HFFc6 (cell line): ENCODE measurements at places on chromosomes 16 and 17. TPM values are rescaled to one million over a fixed set of nuclear protein-coding genes. Genes with fewer than 3 reads are reported as not detected.

DNA sequence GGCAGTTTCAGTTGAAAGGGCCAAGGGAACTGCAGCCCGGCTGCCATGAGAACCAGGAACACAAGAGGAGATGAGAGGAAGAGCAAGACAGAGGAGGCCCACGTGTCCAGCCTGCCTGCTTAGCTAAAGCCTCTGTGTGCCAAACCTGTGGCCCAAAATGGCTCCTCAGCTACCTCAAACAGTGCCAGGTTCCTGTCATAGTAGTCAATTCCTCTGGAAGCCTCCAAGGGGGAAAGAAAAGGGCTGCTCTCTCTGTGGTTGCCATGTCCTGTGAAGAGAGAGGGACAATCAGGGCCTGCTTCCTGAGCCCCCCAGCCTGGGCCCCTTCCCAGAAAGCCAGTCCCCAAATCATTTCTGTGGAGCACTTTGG is 5.2 kb downstream of the SLC12A4 start:
- DNase-seq: no peak

DNA sequence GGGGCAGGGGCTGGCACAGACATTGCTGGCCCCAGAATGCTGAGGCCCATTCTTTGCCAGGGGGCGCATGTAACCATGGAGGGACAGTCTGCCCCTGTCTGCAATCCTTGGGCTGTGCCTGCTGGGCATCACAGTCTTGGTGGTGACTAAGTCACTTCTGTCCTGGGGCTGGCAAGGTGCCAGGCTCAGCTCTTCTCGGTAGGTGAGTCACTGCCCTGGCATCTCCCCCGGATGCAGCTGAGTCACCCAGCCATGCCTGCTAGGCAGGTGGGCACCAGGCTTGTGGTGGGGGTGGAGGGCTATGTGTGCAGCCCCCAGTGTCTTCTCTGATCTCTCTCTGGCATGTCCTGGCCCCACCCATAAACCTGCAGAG is 5.6 kb downstream of the RARA start:
- DNase-seq: peak; percentile 95

DNA sequence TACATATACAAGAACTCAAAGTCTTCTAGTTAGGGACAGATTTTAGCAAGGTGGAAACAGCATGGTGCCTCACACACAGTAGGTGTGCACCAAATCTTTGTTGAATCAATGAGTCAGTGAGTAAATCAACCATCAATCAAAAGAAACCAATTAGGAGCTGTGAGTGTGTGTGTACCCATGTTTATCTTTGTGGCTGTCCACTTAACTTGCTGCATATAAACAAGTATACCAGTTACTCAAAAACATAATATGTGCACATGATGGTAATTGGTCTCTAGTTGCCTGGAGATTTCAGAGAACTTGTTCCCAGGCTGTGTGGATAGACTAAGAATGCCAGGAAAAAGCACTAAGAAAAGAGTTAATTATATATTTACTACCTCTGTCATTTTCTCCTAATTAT is 272.2 kb upstream of the CCL2 start:
- DNase-seq: no peak

- DNase-seq: no peak
Measured at GRCh38 chr17:63644846-63645245, 22.6 kb downstream of the MAP3K3 start.

DNA sequence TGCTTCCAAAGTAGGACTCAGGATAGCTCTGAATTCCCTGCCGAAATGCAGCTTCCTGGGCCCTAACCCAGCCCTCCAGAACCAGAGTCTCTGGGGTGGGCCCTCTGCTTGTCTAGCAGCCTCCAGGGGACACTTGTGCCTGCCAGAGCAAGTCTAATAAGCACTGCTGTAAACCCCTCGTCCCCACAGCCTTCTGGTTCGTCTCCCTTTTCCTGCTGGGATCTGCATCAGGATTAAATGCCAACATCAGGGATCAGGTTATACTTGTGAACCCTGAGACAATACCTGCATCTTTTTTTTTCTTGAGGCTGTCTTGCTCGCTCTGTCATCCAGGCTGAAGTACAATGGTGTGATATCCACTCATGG is 282.0 kb downstream of the SEC14L1 start:
- DNase-seq: no peak

- no peak for DNase-seq
Measured at GRCh38 chr17:57388131-57388725, 131.9 kb downstream of the MSI2 start.

The P2RX5 gene
- 6.6 and 18.0 TPM in 2 replicates for total RNA-seq

GRCh38 chr17:72120642-72121163 is at the start of gene SOX9:
Gene SOX9, plus strand, starts transcription at chr17:72121020. Its CDS starts 372 bp downstream, at chr17:72121392.
- DNase-seq: peak; percentile 79

The CD19 gene
- not detected in 3 replicates for total RNA-seq

GRCh38 chr16:52496051-52496876 is 50.7 kb downstream of the TOX3 start:
- DNase-seq: no peak

The TNFRSF13B gene
- not detected in 3 replicates for total RNA-seq

The RND2 gene
- total RNA-seq: 0.16 to 0.32 TPM (median 0.21 TPM) in 3 replicates

The ASB16 gene
- 0.48 TPM in 1 of 2 replicates, not detected in the other for total RNA-seq

- DNase-seq: no peak
Measured at GRCh38 chr17:65503557-65503956, 57.9 kb downstream of the AXIN2 start.

GRCh38 chr16:82082097-82082496 is 47.0 kb downstream of the HSD17B2 start:
- no peak for DNase-seq

GRCh38 chr16:69219279-69219678 is 32.3 kb downstream of the SNTB2 start:
- no peak for DNase-seq

- no peak for DNase-seq
Measured at GRCh38 chr17:63641692-63642448, 19.7 kb downstream of the MAP3K3 start.

- no peak for DNase-seq
Measured at GRCh38 chr17:82923366-82924113, 83.7 kb upstream of the ZNF750 start.

The PPY gene
- not detected in 3 replicates for total RNA-seq

GRCh38 chr16:52539191-52539590 is 7.8 kb downstream of the TOX3 start:
- DNase-seq: no peak

- no peak for DNase-seq
Measured at GRCh38 chr17:61755668-61756067, 107.7 kb downstream of the BRIP1 start.

- no peak for DNase-seq
Measured at GRCh38 chr17:18262111-18262510, 1.6 kb downstream of the MIEF2 start.

- DNase-seq: peak; percentile 62
Measured at GRCh38 chr17:68455901-68456338, 1.4 kb downstream of the WIPI1 start.

DNA sequence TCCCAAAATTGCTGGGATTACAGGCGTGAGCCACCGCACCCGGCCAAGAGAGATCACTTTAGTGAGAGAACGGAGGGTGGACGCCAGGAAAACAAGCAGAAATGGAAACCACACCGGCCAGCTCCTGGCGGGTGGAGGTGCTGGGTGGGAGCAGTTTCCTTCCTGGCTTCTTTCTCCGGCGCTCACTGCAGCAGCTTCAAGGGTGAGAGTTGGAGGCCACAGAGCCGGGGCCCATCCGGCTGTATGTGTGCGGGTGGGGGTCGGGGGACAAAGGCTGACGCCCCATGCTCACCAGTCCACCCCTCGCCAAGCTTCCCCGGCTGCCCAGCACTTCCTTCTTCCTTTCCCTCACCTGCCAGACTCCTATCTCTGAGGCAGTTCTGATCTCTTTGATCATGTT is 13.5 kb upstream of the BHLHA9 start:
- DNase-seq: no peak

DNA sequence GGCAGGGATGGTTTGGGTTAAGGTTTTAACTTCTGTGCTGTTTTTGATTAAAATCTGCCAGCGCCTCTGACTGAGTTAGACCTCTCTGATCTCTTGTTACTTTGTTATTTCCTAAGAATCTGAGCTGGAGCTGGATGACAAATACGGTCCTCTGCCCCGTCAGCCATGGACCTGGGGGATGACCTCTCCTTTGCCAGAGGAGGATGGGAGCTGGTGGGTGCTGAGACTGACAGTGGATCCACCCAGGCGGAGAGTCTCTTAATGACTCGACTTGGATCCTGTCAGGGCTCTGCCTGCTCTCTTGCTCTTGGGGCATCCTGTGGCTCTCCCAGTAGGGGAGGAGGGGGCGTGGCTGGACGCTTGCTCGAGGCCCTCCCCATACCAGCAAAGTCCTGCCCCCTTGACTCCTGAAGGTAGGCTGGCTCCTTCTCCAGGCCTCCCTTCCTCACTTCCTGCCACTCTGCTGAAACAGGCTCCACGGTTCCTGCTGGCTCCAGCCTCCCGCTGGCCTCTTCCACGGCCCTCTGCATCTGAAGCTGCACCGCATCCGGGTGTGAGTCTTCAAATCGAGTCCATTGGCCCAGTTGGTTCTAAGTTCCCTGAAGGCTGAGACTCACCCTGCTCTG is 24.8 kb upstream of the MAP3K14 start:
- peak; percentile 93 for DNase-seq

DNA sequence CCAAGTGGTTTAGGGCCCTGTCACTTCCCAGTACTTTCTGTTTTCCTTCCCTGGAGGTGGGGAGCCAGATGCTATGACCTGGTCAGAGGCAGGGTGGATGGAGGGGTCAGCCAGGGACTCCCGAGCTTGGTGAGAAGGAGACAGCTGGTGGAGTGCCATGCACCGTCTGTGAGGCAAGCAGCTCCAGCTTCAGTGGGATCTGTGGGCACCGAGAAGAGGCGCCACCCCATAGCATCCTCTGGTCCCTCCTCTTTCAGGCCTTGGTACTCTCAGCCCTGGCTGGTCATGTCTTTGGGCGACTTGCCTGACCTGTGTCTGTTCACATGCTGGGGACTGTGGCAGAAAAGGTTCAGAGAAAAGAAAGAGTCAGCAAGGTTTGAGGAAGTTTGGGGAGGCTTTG is 299.3 kb upstream of the N4BP1 start:
- DNase-seq: no peak

DNA sequence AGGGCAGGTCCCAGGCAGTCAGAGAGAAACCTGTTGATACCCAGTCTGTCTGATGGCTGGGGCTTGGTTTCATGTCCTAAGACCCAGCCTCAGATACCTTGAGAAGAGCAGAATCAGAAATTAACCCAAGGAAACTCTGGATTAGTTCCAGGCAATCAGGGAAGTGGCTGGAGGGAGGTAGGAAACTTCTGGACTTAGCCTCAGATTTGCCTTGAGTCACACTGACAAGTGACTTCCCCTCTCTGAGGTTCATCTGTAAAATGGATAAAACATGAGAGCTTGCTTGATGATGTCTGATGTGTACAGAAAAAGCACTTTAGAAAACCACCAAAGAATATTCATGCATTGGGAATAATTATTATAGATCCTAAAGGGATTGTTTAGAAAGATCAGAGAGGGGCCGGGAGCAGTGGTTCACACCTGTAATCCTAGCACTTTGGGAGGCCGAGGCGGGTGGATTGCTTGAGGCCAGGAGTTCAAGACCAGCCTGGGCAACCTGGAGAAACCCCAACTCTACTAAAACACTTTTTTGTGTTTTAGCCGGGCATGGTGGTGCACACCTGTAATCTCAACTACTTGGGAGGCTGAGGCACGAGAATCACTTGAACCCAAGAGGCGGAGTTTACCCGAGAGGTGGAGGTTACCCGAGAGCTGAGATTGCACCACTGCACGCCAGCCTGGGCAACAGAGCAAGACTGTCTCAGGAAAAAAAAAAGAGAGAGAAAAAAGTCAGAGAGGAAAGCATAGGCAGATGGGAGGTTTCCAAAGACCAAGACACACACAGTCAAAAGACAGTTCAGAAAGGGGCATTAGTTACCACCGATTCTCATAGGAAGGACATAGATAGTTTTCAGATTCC is 3.8 kb downstream of the CIITA start:
- no peak for DNase-seq

- DNase-seq: no peak
Measured at GRCh38 chr17:80229011-80229410, 8.8 kb downstream of the SLC26A11 start.

The CACNA1H gene
- 0.05 to 0.08 TPM in 2 of 3 replicates, not detected in the other for total RNA-seq

GRCh38 chr17:71313866-71314265 is 807.0 kb upstream of the SOX9 start:
- no peak for DNase-seq

- DNase-seq: no peak
Measured at GRCh38 chr17:16929035-16929680, 42.8 kb downstream of the TNFRSF13B start.

GRCh38 chr17:1979182-1979985 is 45.8 kb downstream of the RTN4RL1 start:
- DNase-seq: no peak

DNA sequence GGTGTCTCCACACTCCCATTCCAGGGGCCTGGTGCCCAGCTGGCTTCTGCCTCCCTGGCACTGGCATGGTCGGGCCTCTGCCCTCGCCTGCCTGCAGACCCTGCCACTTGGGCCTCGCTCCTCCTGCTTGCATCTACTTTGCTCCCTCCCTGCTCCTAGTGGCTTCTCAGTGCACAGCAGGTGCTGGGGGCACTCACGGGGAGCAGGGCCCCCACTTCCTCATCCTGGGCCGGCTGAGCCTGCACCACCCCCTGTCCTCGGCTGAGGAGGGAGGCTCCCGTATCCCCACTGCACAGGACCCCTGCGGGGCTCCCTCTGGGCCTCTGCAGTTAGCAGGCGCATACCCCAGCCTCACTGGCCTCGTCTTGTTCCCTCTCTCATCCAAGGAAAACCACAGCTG is 35.2 kb downstream of the CIBAR2 start:
- no peak for DNase-seq

The MYH8 gene
- total RNA-seq: not detected in 3 replicates

GRCh38 chr16:51880776-51881175 is 666.2 kb downstream of the TOX3 start:
- peak; percentile 81 for DNase-seq

DNA sequence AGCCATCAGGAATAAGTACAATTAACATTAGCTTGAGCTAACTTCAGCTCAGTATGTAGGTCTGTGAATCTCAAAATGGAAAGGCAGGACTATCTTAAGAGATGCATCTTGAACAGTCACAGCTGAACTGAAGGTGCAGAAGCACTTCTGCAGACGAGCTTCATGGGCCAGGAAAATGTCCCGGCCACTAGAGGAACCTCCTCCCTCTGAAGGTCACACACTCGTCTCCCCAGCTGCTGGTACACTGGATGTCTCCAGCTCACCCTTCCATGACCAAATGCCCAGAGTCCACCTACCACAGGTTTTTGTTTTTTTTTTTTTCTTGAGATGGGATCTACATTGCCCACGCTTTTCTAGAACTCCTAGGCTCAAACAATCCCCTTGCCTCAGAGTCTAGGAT is 33.2 kb downstream of the WDR59 start:
- DNase-seq: no peak

DNA sequence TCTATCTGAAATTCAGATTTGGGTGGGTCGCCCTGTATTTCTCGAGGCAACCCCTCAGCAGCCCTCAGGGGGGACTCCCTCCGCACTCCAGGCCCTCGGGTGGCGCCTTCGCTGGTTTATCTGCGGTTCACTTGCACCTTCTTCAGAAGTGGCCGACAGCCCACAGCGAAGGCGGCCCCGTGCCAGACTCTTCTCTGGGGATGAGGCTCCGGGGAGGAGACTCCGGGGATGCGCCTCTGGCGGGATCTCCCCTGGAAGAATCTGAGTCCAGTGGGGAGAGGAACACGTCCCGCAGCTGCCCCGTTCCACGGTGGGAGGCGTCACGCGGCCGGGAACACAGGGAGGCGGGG is 63.9 kb upstream of the DNAJA2 start:
- no peak for DNase-seq

The SMPD3 gene
- total RNA-seq: 0.06 to 0.34 TPM (median 0.31 TPM) in 3 replicates

The BRIP1 gene
- total RNA-seq: 4.8 to 9.7 TPM (median 8.0 TPM) in 3 replicates
